ENCODE measurements at places on chromosomes 7 and 10.

- no peak for DNase-seq
These were observed 7.7 kb downstream of the CTBP2 start for GRCh38 chr10:125152450-125153368.

DNA sequence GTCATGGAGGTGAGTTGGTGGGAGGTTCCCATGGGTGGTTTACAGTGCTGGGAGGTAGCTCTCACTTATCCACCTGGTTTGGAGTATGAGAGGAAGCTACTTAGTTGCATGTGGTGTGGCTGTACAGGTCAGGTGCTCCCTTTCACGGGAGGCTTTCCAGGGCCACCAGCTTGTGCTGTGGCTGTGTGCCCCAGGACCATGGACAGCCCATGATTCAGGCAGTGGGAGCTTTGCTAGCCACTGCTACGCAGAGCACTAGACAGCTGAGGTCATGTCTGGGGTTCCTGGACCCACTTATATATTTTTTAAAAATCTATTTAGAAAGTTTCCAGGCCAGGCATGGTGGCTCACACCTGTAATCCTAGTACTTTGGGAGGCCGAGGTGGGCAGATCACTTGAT is 42.5 kb upstream of the KCNMA1 start:
- no peak for DNase-seq

- no peak for DNase-seq
These were observed 55.4 kb upstream of the MKRN1 start for GRCh38 chr7:140534743-140535142.

DNA sequence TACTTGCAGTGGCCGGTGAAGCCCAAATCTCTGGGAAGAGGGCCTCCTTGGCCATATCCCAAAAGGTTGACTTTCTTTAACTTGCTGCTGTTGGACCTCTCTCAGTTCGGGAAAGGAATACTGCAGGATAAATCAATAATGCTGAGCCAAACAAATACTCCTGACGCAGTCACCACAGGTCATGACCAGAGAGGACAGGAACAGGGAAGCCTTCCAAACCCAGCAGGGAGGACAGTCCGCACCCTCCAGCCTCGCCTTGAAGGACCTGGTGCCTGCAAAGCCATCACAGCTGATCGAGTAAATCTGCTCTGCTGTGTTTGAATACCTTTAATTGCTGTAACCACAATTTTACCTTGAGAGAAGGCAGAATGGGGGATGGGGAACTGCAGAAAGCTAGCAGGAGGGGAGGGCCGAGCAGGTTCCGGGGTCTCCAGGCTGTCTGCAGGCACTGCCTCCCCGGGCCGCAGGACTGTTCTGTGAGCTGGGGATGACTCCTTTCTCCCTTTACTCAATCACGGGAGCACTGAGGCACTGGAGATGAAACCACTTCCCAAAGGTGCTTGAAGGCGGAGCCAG is 20.8 kb upstream of the INSIG1 start:
- no peak for DNase-seq

DNA sequence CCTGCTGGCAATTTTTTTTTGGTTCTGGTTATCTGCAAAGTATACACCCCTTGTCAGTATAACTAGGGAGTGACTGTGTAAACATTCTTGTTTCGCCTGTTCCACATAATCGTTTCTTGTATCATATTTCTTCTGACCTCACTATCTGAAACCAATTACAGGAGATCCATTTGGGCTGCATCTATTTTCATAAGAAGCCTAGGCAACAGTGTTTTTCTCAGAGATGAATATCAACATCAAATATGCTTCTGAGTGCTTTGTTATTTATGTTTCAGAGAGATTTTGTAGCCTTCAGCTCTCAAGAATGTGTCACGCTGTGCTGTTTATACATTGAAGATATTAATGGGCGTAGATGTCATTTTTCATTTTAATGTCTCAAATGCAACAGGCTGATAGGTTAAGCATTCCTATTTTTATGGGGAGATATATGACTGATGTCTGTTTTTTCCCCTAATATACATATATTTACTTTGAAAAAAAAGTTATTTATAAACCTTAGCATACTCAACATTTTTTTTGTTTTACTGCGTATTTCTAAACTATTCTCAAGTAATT is 115.5 kb downstream of the FOXP2 start:
- no peak for DNase-seq

- DNase-seq, result no peak
These were observed 336.4 kb downstream of the NRG3 start for GRCh38 chr10:82211346-82211745.

GRCh38 chr7:44608916-44609648 is 2.7 kb downstream of the OGDH start:
- DNase-seq, result no peak

- no peak for DNase-seq
These were observed 35.2 kb upstream of the GNA12 start for GRCh38 chr7:2879354-2879753.

DNA sequence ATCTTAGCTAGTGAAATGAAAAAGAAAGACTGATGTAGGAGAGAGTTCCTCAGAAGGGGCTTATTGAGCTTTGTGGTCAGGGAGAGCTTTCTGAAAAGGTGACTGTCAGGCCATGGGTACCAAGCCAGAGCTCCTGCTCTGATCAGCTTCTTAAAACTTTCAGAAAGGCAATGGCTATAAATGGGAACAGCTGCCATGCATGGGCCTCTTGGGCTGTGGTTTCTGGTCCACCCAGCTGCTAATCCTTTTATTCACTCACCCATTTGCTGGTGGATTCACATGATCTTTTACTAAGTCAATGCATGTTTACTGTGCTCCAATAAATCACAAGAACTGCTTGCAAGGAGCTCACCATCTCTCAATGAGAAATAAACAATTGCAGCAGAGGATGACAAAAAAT is 60.1 kb upstream of the ZPBP start:
- DNase-seq, result no peak

DNA sequence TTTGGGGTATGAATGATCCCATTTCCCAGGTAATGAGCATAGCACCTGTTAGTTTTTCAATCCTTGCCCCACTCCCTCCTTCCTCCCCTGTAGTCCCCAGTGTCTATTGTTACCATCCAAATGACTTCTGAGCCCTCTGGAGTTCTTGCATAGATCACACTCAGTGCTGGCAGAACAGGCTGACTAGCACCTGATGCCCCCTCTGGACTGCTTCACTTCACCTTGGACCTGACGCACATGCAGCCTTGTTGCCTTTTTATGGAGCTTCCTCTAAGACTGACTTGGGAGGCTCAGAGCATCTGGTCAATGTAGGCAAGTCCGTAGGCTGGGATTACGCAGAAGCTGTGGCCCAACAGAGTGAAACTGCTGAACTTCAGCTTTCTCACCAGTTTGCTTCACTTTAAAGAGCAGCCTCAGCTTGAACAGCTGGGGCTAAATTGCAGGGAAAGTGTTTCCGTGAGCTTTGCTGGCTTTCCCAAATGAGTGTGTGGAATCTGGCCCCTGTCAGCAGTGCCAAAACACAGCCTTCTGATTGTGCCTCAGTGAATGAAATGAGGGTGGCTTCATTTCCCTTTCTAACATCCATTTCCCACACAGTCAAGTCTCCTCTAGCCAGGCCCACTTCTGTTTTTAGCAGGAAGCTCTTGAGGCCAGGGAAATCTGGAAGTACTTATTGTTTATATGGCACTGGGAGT is 48.5 kb downstream of the NXPH1 start:
- no peak for DNase-seq

DNA sequence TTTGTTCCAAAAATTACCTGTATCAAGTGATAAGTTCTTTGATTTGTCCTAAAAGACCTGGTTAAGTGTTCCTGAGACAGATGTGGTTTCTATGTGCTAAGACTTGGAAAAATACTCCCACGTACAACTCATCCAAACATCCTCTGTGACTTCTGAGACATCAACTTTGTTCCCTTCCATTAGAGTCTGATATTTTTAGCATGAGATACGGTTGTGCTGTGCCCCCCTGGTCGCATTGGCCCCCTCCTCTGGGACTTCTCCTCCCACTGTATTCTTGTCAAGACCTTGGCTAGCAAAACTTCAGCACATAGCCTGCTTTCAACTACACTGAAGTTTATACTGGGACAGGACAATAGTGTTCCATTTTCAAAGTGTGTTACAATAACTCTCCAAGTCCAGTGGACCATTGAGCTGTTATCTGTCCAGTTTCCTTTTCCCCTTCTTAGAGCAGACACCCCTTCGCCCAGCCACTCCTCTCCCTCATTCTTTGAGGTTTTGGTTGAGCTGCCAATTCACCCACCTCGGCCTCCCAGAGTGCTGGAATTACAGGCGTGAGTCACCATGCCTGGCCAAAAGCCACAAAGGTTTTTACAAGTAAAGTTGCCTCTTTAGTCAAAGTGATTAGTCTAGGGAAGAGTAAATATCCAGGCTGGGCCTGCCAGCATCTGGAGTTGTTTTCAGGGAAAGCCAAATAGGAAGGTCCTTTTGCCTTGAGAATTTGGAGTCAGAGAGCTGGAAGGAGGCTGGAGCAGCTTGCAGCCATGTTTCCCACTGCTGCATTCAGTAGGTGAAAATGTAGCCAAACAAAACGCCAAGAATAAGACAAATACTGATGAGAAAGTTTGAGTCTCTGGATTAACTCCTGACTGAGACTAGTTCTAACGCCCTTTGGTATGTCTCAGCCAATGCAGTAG is 17.8 kb upstream of the PDLIM1 start:
- DNase-seq, result no peak

GRCh38 chr10:52221923-52222322 is 92.2 kb upstream of the DKK1 start:
- no peak for DNase-seq

- DNase-seq, result no peak
These were observed 104.1 kb upstream of the FAM20C start for GRCh38 chr7:88095-88926.

DNA sequence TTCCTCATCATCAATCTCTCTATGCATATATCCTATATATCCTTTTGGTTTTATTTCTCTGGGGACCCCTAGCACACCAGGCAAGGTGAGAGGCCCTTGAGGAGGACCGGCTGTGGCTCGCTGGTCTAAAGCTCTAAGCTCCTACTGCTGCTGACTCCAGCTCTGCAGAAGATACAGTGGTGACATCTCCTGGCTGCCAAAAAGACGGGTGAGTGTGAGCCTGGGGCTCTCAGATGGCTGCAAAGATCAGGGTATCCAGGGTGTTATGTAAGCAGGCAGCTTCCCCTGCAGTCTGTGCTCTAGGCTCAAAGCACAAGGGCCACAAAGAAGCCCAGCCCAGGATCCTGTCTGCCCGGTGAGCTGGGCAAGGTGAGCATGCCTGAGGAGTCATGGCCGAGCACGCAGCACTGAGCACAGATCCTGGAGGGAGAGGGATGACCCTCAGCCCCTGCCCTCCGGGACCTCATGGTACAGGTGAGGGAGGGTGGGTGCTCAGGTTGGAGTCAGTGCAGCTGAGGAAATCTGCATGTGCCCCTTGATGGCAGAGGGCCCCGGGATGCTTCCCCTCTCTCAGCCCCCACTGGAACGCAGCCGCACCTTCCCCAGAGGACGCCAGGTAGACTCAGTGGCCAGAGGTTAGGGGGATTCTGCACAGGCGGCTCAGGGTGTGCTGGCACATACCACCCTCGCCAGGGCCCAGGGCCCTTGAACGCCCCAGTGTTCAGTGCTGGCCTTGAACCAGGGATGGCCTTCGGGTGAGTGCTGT is 95.4 kb upstream of the INSIG1 start:
- DNase-seq, result no peak

DNA sequence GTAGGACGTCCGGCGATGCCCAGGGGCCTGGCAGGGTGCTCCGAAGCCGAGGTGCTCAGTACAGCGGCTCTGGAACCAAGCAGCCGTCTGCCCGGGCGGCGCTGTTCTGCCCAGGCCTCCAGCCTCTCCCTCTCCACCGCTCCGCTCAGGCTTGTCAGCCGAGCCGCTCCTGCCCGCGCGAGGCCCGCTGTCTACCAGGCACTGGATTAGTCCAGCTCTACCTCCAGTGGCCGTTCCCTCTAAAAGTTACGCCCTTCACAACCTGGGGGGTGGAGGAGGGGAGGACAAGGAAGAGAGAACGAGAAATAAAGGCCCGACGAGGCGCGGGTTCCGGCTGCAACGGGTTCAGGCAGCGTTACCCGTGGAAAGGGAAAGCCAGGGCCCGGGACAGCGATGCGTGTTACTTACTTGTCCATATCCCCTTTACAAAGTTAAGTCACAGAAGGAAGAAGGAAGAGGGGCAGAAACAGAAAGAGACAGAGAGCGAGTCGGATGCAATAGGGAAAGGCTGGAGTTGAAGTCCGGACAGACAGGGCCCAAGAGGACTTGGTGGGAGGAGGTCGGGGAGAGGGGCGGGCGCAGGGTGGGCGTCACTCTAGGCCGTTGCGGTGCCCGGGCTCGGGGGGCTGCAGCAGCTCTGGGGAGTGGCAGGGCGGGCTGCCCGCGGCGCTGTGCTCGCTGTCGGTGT is 2.8 kb downstream of the SP8 start:
- no peak for DNase-seq

GRCh38 chr10:3213208-3213607 is 40.6 kb upstream of the PITRM1 start:
- no peak for DNase-seq

DNA sequence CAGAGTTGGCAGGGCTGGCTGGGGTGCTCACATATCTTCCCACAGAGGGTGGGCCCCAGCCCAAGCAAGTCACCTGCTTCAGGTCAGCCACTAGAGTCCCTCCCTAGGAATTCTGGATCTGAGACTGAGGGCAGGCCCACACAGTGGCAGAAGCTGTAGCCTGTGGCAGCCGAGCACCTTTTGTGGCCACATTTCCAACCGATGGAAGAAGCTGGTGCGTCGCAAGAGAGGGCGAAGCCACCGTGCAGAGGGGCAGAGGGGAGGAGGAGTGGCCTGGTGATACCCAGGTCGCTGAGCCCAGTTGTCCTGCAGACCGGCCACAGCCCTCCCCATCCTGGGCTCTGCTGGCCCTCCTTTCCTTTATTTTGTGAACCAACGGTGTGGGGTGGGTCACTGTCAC is 5.3 kb downstream of the POLM start:
- no peak for DNase-seq

GRCh38 chr10:62817121-62817765 is 1.1 kb upstream of the EGR2 start:
- peak; percentile 77 for DNase-seq

DNA sequence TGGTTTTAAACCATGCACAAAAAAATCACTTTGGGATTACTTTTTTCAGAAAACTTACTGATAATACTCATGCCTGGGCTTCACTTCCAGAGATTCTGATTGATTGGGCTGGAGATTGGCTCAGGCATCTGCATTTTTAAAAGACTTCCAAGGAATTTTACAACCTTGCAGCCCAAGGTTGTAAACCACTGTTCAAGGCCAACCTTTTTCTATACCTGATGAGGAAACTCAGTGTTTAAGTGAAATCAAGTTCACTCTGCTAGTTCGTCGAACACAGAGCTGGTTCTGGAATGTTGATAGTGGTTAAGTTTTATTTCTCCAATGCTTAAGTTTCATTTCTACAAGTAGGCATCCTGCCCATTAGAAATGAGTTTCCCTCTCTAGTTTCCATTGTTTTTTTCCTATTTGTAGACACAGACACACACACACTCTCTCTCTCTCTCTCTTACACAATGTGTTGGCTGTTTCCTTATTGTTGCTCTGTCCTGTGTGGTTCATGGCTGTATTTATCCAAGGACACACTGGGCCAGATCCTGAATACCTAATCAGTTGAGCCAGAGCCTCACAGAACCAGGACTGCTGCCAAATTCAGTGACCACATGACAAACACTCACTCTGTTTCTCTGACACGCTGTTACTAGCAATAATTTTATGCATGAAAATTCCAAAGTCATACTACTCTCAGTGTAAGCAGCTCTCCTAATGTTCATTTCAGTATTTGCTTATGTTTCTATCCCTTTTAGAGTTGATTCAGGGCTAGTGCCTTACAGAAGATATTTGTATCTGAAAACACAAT is 3.7 kb upstream of the IFIT1B start:
- no peak for DNase-seq

GRCh38 chr10:129695671-129696070 is 228.6 kb downstream of the MGMT start:
- no peak for DNase-seq

Data from stimulated activated naive CD8-positive, alpha-beta T cell treated with anti-CD3 and anti-CD28 coated beads, Interleukin-15, amount 100 ng/mL, for 72 hours (primary cell).